ENCODE measurements at places on chromosomes 13 and 19.
A peak's percentile ranks its signal among the peaks of the same experiment; 100 is the strongest.

DNA sequence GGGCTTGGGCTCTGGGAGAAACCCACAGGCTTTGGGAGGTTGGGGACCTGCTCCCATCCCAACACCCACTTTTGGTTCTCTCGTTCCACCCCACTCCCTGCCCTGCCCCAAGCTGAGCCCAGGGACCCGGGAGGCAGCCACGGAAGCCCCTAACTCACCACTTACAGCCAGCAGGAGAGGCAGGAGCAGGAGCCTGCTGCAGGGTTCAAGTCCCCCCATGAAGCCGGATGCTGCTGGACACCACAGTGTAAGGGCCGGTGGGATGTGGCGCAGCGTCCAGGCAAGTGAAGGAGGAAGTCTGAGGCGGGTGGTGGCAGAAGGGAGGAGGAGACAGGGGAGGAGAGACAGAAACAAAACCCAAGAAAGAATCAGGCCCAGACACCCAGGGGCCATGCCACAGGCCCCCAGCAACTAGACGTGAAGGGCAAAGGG lies at the start of gene TYROBP:
Gene TYROBP (minus strand): TSS at position 286 of the 432 bp plus-strand sequence. CDS start 67 bp downstream, at position 219.
- no peak for DNase-seq

DNA sequence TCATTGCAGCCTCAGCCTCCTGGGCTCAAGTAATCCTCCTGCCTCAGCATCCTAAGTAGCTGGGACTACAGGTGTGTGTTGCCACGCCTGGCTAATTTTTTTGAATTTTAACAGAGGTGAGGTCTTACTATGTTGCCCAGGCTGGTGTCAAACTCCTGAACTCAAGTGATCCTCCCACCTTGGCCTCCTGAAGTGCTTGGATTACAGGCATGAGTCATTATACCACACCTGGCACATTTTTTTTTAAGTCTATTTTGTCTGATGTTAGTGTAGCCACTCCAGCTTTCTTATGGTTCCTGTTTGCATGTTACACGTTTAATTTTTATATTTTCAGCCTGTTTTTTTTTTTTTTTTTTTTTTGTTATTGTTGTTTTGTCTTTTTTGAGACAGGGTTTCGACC lies 24.8 kb downstream of the KDM4B start:
- no peak for DNase-seq

DNA sequence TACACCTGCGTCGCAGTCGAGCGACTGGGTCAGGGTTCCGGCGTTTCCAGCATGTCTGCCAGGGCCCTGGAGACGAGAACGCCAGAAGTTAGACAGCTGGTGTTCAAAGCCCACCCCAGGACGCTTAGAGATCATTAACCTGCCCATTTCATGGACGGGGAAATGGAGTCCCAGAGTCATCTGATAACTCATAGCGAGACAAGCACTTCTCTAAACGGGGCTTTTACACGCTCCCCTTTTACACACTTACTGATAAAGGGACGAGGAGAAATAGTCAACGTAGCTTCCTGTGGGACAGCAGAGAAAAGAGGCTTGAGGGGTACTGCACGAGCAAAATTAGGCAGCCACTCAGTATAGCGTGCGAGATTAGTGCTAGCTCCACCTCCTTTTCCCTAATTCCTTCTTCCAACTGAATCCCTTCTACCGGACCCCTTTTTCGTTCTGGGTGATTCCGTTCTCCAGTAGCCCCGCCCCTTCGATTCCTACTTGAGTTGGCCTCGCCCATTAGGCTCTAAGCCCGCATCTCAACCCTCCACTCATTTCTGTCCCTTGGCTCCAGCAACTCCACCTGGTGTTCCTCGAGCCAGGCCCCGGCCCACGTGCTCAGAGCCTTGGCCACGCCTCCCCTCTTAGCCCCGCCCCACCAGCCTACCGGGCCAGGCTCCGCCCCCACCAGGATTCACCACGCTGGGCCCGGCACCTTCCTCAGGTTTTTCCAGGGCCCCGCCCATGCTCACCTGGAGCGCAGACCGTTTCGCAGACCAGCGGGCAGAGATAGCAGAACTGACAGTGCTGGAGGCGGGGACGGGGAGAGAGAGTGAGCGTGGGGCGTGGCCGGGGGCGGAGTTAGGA lies 3.7 kb downstream of the HRC start:
- DNase-seq = peak; percentile 95

DNA sequence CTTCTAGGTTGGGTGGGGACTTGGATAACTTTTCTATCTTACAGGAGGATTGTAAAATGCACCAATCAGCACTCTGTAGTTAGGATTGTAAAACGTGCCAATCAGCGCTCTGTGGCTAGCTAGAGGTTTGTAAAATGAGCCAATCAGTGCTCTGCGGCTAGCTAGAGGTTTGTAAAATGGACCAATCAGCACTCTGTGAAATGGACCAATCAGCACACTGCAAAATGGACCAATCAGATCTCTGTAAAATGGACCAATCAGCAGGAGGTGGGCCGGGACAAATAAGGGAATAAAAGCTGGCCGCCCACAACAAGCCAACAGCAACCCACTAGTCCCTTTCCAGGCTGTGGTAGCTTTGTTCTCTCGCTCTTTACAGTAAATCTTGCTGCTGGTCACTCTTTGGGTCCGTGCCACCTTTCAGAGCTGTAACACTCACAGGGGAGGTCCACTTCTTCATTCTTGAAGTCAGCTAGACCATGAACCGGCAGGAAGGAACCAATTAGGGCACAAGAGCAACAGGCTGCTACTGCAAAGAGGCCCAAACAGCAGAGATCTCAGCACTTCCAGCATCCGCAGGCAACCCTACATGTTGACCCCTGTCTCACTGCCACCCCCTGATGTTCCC lies 156.8 kb downstream of the DNAJC15 start:
- DNase-seq = no peak

GRCh38 chr13:70623239-70623638 lies 515.0 kb upstream of the KLHL1 start:
- DNase-seq = no peak

DNA sequence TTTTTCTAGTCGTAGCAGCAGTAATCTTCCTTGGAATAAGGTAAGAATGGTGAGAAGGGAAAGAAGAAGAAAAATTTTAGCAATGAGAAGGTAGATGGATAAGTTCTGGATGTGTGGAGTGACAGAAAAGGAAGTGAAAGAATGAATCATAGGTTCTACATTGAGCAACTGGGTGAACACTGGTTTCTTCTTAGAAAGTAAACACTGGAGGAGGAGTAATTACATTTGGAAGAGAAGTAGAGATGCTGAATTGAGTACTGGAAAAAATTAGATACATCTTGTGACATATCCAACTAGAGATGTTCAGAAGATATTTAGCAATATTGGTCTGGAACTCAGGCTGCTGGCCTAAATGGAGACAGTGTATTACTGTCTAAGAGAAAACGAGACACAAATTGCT lies 148.5 kb downstream of the GPC5 start:
- DNase-seq = no peak

DNA sequence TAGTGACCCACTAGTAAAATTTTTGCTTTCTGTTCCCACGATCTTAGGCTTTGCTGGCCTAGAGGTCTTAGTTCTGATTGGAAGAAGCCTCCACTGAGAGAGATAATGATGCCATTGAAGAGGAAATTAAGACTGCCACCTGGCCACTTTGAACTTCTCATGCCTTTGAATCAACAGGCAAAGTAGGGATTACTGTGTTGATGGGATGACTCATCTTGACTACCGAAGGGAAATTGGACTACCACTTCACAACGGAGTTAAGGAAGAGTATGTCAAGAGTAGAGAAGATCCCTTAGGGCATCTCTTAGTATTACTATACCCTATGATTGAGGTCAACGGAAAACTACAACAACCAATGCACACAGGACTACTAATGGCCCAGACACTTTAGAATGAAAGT lies 12.7 kb upstream of the FREM2 start:
- no peak for DNase-seq

- no peak for DNase-seq
Observed at GRCh38 chr13:48457578-48458242, 44.8 kb upstream of the LPAR6 start.

- DNase-seq = no peak
Observed at GRCh38 chr19:20858218-20858617, 64.8 kb upstream of the ZNF85 start.

- DNase-seq = no peak
Observed at GRCh38 chr13:66501181-66501580, 729.0 kb downstream of the PCDH9 start.

DNA sequence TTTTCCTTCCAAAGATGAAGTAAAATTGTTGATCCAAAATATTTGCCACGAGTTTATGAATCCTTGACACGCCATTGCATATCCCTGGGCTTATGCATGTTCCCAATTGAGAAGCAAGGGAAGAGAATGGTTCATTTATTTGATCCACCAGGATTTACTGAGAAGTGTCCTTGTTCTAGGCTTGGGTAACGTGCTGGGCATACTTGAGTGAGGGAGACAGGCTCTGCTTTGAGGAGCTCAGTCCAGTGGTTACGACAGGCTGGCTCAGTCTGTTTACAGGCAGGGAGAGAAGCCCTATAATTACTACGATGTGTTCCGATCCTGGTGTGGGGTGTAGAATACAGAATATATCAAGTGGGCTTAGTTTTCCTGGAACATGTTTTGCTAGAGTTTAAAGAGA lies 6.3 kb upstream of the PNMA8C start:
- no peak for DNase-seq

DNA sequence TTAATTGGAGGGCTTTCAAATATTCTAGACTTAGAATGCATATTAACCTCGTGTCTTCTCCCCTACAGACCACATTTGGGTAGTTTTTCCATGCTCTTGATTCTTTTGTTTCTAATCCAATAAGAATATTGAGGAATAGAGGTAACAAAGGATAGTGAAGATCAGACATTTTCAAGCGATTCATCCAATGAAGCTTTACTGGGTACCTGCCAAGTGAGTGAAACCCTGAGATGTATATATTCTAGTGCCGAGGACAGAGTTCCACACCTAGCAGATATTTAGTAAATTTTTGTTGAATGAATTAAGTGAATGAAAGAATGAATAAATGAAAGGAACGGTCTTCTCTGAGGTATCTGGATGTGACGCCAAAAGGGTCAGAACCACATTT lies 442 bp upstream of the RFC3 start:
- no peak for DNase-seq

DNA sequence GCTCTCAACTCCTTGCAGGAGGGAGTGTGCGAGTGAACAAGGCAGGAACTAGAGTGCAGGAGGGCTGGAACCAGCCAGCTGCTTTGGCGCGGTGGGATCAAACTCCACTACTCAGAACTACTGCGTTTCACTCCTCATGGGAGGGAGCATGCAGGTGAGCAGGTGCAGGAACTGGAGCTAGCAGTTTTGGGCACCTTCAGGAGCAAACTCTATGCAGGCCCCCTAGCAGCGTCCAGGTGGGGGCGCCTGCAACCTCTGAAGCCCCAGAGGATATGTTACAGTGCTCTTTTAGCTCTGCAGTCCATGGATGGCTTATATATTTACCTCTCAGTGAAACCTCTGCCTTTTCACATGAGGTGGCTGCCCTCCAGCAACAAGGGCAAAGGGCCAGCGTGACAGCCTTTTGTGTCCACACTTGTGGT lies 1303.4 kb downstream of the PCDH9 start:
- peak; percentile 29 for DNase-seq

DNA sequence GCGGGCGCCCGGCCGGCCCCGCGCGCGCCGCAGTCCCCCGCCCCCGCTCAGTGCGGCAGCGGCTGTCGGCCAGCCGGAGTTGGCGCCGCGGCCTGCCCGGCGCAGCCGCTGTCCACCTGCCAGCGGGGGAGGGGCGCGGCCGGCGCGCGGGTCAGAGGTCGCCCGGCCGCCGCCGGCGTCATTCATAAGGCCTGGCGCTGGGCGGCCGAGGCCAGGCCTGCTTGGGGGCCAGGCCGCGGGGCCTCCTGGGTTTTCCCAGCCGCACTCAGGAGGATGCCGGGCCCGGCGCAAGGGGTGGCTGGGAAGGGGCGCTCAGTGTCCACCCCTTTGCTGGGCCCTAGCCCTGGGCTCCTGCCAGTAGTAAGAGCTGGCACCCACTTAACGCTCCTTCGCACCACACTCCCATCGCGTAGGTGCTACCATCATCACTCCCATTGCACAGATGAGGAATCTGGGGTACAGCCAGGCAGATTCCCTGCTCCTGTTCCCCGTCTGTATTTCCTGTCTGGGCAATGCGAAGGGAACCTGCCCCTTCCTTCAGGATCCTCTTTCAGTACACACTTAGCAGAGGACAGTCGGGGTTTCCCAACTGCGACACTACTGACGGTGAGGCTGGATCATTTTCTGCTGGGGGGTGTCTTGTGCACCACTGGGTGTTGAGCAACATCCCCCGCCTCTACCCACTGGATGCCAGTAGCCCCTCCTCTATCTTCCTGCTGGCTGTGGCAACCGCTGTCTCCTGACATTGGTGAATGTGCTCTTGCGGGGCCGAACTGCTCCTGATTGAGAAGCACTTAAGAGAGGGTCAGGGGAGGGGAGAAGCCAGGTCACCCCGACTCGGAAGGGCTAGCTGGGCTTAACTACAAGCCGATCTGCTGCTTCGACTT lies 846 bp upstream of the PRKACA start:
- DNase-seq = no peak

- DNase-seq = no peak
Observed at GRCh38 chr13:99600318-99600717, 99.0 kb downstream of the TM9SF2 start.

GRCh38 chr19:39974377-39975155 lies 3.6 kb downstream of the PSMC4 start:
- DNase-seq = no peak

DNA sequence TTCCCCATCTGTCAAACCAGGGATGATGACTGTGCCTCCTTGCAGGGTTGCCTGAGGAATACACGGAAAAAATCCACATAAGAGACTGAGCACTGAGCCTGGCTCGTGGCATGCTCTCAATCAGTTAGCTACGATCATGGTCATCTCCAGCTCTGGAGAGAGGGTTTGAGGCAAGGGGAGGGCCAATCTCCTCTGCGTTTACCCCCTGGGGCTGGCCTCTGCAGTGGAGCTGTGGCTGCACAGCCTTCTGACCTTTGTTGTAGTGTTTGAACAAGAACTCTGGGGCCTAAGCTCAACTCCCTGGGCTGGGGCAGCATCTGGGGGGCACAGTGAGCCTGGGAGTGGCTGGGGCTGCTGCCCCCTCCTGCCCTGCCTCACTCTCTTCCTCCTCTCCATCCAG lies 5.9 kb downstream of the LRRC4B start:
- no peak for DNase-seq

GRCh38 chr19:1107661-1108261 lies 4.0 kb downstream of the GPX4 start:
- no peak for DNase-seq

DNA sequence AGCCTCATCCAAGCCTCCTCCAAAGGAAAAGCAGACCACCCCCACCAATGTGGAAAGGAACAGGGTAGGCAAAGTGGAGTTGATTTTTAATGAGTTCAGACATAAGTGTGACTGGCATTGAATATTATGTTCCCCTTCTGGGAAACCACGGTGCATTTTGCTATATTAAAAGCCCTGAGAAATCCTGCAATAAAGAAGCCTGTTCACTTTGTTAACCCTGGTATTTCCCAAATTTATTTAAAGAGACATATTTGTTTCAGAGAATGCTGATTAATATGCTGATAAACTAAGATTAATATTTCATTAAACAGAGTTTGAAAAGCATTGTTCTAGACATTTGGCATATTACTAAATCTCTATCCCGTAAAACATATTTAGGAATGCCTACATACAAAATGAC lies 151.4 kb downstream of the FGF14 start:
- DNase-seq = no peak

- DNase-seq = no peak
Observed at GRCh38 chr13:24745861-24746617, 17.9 kb upstream of the RNF17 start.

- no peak for DNase-seq
Observed at GRCh38 chr13:105641121-105641520, 894.3 kb downstream of the EFNB2 start.

Measured in H1 (cell line).